HTR-8/SVneo (cell line): ENCODE measurements at places on chromosomes 1 and 21.

DNA sequence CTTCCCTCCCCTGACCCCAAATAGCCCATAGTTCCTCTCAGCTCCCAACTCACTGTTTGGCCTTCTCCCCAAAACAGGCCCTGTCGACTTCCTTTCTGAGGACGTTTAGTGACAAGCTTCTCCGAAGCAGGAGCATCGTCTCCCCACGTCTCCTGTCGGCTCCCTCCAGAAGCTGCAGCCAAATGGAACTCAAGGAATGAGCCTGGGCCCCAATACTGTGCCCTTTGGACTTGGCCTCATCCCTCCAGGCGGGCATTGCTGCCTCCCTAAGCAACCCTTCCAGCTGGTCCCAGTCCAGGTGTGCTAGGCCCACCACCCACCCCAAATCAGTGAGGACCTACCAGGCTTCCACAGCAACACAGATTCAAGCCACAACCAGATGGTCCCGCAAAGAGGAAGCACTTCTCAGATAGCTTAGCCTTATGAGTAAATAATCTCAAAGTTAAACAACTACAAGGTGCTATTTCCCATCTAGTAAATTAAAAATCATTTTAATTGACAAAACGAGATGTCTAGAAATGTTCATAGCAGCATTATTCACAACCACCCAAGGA, 33.0 kb downstream of the ACOT7 start:
- no peak for DNase-seq

DNA sequence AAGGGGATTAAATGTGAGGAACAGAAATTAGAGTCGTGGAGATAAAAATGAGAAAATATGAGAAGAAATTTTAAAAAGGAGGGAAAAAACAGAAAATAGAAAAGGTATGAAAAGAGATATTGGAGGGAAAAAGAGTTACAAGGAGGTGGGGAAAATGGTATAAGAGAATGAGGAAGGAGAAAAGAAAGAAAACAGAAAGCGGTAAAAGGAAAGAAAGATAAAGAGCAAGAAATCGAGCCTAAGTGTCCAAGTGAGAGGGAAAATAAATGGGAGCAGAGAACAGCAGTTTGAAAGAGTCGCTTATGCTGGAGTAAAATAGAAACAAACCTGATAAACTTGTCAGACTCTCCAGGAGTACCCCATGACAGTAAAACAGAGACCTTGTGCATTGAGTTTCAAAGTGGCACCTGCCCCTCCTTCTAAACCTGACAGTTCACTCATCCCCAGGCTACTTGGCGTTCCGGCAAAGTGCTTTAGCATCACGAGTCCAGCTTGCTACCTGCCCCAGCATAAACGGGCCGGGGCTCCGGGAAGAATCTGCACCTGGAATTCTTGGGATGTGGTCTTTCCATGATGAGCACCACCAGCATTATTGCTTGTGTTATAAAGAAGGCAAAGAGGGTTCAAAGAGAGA, 585 bp downstream of the NEGR1 start:
- no peak for DNase-seq

DNA sequence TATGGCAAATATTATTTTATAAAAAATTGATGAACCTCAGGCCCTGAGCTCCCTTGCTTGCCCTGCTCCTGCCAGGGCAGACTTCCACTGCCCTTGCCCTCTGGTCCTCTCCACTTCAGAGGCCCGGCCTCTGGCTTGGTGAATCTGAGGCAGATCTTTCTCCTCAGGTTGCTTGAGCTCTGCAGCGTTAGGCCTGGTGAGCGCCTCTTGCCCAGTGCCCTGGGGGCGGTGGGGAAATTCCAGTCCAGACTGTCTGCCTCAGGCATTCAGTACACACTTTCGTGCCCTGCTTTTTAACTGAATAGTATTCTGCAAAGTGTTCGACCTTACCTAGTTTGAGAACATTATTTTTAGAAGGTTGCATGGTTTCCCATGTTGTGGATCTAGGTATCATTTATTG, 98.2 kb downstream of the PCBP3 start:
- DNase-seq: no peak

- DNase-seq: no peak
Observed at GRCh38 chr1:110897681-110898080, 24.7 kb downstream of the CD53 start.

- no peak for DNase-seq
Observed at GRCh38 chr1:80293818-80294217, 1287.3 kb upstream of the ADGRL4 start.

DNA sequence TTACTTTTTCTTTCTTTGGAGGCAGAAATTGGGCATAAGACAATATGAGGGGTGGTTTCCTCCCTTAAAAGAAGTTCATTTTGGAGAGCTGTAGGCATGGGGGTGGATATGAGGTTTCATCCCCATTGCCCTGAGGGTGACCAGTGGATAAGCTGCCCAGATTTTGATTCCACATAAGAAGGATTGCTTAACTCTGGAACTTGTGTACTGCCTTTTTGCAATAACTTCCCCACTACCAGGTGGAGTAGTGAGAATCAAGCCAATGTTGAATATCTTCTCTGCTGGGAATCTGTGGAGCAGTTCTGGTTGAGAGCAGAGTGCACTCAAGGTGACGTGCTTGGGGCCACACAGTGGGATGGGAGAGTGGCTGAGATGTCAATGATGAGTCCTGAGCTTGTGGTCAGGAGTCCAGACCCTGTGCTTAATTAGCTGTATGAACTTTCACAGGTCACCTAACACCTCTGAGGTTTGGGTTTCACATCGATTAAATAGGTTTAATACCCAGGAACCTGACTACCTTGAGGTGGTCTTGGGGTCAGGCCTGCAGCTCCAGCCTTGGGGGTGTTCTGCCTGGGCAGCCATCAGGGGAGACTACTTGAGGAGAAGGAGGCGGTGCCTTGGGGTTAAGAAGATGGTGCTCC, 152.9 kb downstream of the FCRL5 start:
- DNase-seq: no peak

GRCh38 chr1:31154000-31154631, 85.6 kb downstream of the NKAIN1 start:
- no peak for DNase-seq

DNA sequence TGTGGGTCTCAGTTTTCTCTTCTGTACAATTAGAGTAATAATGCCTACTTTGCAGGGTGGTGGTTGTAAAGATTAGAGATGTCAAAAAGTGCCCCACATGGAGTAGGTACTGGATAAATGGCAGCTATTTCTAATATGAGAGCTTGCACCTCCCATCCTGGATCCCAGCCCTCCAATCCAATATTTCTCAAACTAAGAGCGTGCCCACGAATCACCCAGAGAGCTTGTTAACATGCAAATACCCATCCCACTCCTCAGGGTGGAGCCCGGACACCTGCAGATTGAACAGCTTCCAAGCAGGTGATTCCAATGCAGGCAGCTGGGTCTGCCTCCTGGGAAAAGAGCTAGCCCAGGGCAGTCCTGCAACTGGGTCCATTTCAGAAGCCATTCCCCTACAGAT, 33.0 kb downstream of the LRRN2 start:
- no peak for DNase-seq

DNA sequence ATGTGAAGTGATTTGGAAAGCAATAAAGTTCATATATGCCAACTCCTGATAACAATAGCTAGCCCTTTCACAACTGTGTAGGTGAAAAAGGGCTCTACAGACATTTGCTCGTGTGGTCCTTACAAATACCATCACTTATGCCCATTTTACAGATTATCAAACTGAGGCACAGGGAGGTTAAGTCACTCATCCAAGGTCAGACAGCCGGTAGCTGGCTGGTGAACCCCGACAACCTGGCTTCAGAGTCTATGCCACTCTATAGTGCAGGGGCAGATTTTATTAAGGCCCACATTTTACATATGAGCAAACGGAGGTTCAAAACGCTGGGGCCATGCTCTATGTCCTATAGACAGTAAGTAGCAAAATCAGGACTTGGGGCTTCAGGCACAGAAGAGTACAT, 280.5 kb downstream of the RRAGC start:
- no peak for DNase-seq
